CD14-positive monocyte (primary cell): ENCODE measurements at places on chromosomes 11 and 22.
A peak's percentile ranks its signal among the peaks of the same experiment; 100 is the strongest.

DNA sequence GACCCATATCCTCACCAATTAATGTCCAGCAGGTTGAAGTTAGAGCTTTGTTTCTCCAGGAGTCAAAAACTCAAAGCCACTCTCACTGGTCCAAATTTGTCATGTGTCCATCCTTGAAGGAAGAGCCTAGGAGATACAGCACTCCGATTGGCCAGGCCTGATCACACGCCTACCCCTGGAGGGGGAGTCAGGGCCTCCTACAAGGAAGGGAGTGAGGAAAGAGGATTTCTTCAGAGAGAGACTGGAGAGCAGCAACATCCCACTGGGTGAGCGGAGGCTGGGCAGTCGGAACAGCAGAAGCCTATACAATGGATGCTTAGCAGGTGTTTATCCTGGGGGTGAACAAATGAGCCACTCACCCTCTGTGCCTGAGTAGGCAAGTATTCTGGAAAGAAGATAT is 113.9 kb downstream of the TRIM29 start:
- DNase-seq = no peak

DNA sequence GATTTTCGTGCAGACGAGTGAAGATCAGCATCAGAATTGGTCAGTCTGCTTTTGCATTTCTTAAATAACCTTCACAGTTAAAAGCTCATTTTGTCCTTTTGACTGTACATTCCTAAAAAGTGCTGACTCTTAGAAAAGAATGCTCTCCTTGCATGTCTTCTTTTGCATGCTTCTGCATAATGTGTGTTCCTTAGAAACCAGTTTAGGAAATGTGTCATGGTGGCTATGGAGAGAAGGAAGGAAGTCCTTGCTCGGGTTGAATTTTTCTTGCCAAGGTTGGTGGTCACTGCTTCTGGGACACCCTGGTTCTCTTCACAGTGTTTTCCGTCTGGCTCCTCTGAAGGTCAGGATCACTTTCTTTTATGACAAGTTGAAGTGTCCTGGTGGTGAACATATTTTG is 6.8 kb downstream of the AP2A2 start:
- DNase-seq = peak; percentile 44

DNA sequence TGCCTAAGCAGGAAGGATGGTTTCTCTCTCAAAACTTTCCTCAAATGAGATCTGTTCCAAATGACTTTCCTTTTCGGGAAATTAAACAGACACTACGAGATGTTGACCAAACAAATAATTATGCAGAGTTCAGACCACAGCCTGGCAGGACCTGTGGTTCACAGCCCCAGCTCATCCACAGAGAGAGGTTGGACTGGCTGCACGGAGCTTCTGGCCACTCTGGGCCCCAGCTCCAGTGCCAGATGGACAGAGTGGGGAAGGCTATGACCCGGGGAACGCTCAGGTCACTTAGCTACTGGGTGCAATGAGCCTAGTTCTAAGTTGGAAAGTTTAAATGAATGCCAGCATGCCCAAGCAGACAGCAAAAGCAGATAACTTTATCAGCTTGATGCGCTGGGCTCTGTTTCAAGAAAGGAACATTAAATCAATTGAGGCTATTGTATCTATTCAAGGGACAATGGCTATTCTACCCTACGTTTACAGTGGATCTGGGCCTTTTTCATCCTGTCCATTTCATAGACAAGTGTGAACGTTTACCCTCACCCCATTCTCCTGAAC is 155.7 kb upstream of the NARS2 start:
- no peak for DNase-seq

DNA sequence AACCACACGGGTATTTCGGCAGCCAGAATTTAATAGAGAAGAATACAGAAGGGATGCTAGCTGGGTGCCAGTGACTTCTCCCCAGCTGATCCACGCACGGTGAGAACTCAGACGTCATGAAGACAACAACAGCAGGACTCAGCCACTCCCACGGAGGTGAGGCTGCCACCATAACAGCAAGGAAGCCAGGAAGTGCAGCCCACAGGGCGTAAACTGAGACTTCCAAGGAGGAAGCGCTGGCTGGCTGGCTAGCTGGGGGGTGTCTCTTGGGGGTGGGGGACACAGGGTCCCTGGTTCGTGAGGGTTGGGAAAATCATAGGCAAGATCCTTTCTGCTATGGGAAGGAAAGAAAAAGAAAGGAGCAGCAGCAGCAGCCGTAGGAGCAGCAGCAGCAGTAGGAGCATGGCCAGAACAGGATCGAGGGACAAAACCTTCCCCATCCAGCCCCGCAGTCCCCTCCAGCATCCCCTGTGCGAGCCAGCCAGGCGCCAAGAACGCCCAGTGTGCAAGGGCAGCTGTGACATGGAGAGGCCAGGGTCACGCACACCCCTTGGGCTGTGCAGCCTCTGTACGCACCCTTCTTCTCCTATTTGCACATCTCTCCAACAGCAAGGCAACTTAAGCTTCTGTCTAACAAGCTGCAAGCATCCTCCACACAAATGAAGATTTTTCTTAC is 49.6 kb upstream of the SHANK2 start:
- no peak for DNase-seq

GRCh38 chr22:49509016-49509415 is 318.7 kb downstream of the BRD1 start:
- DNase-seq = no peak

DNA sequence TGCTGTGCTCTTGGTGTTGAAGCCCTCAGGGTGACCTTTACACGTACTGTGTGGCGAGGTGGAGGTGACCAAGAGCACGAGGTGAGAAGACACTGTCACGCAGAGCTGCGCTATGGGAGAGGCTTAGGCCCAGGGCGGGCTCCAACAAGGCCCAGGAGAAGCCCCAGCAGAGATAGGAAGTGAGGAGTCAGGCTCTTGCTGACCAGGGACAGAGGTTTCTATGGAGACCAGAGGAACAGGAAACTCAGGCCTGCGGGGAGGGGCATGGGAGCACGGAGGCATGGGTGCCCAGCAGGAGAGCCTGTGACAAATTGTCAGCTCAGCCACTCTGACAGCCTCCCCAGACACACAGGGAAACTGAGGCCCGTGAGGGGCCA is 15.8 kb downstream of the DGKZ start:
- peak; percentile 91 for DNase-seq

DNA sequence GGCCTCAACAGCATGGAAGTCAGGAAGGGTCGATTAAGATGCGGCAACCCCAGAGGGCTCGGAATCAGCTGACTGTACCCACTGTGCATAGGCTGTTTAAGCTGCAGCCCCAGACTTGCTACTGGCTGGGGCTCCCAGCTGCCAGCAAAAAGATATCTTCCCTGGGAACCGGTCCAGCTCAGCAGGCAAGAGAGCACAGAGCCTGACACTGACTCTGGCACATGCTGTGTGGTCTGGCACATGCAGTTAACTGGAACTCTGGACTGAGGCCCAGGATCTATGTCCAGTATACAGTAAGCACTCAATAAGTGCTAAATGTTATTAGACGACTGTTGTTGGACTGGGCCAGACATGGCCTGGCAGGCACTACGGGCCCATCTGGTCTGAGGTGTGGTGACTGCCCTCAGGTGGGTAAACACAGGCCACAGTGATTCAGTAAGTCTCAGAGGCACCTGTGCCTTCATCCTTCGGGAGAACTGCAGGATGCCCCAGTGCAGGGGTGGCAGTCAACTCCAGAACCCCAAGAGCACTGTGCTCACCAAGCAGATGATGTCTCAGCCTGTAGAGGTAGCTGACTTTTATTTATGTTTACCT is 87.6 kb downstream of the LARGE1 start:
- no peak for DNase-seq

GRCh38 chr11:126186708-126187529 is 24.5 kb downstream of the RPUSD4 start:
- no peak for DNase-seq

DNA sequence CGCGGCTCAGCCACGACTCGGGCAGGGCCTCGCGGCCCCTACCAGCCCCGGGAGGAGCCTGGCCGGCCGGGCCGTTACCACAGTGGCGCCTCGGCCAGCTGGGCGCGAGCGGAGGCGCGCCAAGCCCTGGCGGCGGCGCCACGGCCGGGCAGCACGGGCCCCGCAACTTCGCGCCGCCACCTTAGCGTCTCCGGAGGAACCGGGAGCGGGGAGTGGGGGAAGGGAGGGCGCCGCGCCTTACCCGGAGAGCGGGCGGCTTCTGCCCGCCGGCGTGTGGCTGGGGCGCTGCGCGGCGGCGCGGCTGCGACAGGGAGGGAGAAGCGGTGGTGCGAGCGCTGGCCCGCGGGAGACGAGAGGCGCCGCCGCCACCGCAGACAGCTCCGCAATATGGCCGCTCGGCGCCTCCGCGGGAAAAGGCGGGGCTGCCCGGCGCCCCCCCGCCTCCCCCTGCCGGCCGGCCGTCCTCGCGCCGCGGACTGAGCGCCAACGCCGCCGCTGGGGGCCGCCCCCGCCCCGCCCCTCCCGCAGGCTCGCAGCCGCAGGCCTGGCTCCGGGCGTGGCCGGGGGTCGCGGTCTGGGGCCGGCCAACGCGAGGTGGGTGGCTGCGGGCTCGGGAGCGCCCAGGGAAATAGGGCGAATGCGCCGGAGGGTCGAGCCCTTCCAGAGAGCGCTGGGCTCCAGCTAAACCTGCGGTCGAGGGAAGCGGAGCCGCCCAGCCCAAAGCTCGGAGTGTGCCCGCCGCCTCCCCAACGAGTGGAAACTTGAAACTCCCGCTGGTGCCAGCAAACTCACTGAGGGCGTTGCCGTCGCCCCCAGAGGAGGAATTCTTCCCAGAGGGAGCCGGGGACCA is at the start of gene RDX:
TSS of gene RDX (minus strand) at position 389 of the 850 bp plus-strand sequence. CDS start 16,922 bp downstream, outside the sequence.
- peak; percentile 72 for DNase-seq

- DNase-seq = no peak
Measured at GRCh38 chr11:93517611-93518010, 25.6 kb downstream of the SMCO4 start.

- peak; percentile 11 for DNase-seq
Measured at GRCh38 chr11:73478737-73479347, 102.6 kb downstream of the RELT start.

DNA sequence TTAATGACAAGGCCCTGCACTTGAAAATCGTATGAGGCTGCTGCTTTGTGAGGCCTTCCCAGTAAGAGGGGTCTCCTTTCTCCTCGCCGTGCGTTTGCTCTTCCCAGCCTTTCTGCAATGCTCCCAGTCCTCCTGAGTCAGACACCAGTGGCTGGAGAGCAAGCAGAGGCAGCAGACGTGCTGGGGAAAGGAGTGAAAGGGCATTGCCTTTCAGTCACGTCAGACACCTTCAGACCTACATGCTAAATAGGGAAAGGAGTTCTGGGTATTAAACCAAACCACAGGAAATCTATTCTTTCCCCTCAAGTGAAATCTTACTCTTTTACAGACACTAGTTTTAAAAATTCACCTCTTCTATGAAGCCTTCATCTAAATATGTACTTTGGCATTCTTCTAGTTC is 274.8 kb downstream of the NTM start:
- no peak for DNase-seq

- DNase-seq = no peak
Measured at GRCh38 chr22:45877036-45877380, 100.0 kb downstream of the WNT7B start.

DNA sequence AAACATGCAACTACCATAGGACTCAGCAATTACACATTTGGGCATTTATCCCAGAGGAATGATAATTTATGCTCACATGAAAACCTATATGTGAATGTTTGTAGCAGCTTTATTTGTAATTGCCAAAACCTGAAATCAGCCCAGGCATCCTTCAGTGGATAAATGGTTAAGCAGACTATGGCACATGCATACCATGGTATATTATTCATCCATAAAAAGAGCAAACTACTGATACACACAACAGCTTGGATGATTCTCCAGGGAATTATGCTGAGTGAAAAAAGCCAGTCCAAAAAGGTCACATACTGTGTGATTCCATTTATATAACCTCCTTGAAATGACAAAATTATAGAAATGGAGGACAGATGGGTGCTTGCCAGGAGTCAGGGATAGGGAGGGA is 86.7 kb downstream of the ALX4 start:
- no peak for DNase-seq

- no peak for DNase-seq
Measured at GRCh38 chr22:49057910-49058309, 769.8 kb downstream of the BRD1 start.

GRCh38 chr11:109885006-109885405 is 208.2 kb upstream of the ZC3H12C start:
- DNase-seq = no peak

GRCh38 chr11:66692446-66692845 is 14.8 kb upstream of the RBM4B start:
- DNase-seq = no peak

DNA sequence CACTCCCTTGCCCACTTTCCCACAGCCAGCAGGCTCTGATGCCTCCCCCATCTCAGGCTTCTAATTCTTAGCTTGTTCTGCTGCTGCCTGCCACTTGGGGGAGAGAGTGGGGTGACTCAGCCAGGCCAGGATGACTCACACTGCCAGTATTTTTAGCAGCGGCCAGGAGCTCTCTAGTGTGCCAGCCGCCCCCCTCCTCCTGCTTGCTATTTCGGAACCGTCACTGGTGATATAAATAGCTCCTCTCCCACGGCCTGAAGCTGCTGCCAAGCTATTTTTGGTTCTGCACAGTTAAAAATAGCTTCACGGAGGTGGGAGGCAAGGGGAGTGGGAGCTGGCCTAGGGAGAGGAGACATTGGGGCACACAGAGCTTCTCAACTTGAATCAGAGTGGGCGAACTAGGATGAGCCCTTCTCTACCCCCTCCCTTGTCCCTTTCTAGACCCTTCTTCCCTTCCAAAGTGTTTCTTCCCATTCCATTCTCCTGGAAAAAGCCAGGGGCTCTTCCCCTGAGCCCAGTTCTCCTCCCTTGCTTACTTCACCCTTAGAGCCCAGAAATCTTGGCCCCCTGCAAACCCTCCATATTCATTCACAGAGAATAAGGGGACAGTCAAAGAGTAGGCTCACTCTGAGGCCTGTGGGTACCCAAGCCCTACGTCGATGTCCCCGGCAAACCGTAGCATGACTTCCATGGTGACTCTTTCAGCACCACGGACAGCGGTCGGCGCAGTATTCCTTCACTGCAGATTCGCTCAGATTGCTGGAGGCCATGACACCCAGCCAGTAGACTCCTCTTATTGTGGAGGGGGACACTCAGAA is 2.5 kb upstream of the NPAS4 start:
- peak; percentile 75 for DNase-seq

DNA sequence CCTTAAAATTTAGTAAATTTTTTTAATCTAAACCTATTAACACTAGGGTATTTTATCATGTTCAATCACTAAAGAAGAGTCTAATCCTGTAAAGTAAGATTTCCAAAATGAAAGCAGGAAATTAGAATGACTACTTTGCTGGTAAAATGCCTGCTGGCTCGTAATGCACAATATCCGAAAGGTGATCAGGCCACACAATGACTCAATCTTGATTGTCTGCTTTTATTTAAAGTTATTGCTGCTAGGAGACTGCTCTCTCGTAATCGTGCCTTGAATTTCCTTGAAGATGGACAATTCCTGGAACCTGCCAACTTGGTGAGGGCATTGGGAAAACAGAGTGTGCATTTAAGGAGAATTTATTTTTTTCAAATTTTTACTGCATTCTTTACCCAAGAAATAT is 1786.5 kb upstream of the RAG2 start:
- DNase-seq = no peak
